ENCODE measurements at places on chromosomes 4 and X. TPM values are rescaled to one million over a fixed set of nuclear protein-coding genes. Genes with fewer than 3 reads are reported as not detected.

DNA sequence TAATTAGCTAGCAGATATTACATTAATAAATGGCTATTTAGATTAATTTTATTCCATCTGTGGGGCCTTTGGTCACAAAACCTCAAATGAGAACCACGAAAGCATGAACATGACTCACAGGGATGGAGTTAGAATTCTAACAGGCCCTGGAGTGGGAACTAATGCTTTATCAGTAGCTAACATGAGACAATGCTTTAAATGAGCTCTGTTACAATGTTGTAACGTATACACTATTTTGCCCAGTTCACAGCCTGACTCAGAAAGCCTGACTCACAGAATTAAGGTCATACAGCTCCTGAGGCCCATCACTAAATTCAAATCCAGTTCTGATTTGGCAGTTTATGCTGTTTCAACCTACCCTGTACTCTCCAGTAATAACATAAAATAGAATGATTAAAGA, 23.2 kb downstream of the VEGFC start:
- H3K27me3 ChIP-seq, result no peaks in the 10 kb centered on the region
- no peak overlapping the region for H3K27ac ChIP-seq
- H3K4me3 ChIP-seq, result no peak overlapping the region
- DNase-seq, result no peak
- no peaks in the 10 kb centered on the region for H3K4me1 ChIP-seq
- no peaks in the 10 kb centered on the region for H3K36me3 ChIP-seq

DNA sequence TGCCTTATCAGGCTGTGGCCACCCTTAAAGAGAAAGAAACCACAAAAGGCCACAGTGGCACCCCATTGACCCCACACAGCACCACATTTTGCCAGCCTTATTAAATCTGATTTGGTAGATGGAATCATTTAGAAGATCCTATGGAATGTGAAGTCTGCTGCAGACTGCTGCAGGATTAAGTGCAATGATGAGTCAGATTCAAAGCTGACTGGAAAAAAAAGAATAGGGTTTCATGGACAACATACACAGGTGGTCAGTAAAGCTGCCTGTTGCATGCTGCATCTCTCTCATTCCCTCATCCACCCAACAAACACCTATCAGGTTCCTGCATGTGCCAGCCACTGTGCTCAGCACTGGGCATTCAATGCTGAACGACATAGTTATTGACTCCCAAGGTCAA, 56.6 kb downstream of the CHST7 start:
- no peaks in the 10 kb centered on the region for H3K27me3 ChIP-seq
- no peak for DNase-seq
- H3K36me3 ChIP-seq, result no peaks in the 10 kb centered on the region
- no peak overlapping the region for H3K27ac ChIP-seq
- peaks cover 4% of the 10 kb centered on the region for H3K4me1 ChIP-seq

DNA sequence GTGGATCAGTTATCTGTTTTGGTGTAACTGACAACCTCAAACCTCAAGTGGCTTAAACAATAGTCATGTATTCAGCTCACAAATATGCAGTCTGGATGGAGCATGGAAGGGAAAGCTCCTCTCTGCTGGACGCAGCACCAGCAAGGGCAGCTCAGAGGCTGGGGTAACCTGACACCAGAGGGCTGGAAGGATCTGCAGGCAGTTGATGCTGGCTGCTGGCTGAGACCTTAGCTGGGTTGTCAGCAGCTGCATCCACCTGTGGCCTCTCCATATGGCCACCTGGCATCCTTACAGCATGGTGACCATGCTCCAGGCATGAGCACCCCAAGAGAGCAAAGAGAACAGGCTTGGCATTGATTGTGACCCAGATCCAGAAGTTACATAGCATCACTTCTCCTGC, 46.7 kb downstream of the ENPP6 start:
- H3K4me3 ChIP-seq, result no peak overlapping the region
- peaks cover 5% of the 10 kb centered on the region for H3K4me1 ChIP-seq
- no peak overlapping the region for H3K27ac ChIP-seq
- H3K27me3 ChIP-seq, result peaks cover 11% of the 10 kb centered on the region
- no peaks in the 10 kb centered on the region for H3K36me3 ChIP-seq
- DNase-seq, result no peak

DNA sequence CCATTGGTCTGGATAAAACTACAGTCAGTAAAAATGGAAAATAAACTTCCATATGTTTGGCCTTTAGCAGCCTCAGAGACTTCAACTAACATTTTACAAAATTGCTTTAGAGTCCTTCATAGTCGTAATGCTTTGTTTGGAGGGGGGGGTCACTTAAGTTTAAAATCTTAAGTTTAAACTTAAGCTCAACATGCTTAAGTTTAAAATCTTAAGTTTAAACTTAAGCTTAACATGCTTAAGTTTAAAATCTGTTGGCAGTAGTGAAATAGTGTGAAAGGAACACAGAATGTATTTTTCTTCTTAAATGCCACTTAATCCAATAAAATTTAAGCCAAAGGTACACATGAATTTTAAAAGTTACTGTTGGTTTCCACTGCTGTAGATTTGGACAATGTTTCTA, 45.9 kb upstream of the UNC5C start:
- H3K4me3 ChIP-seq, result no peak overlapping the region
- H3K4me1 ChIP-seq, result no peaks in the 10 kb centered on the region
- no peak overlapping the region for H3K27ac ChIP-seq
- no peak for DNase-seq

Gene FAM53A
- 1.9 TPM for total RNA-seq

Gene SAGE1
- total RNA-seq, result not detected

Gene MAGED2
- total RNA-seq, result 43.0 TPM

GRCh38 chrX:118216509-118216908, 99.9 kb upstream of the KLHL13 start:
- no peak overlapping the region for H3K27ac ChIP-seq
- H3K27me3 ChIP-seq, result no peaks in the 10 kb centered on the region
- H3K4me3 ChIP-seq, result no peak overlapping the region
- no peaks in the 10 kb centered on the region for H3K4me1 ChIP-seq
- no peak for DNase-seq
- no peaks in the 10 kb centered on the region for H3K36me3 ChIP-seq

Gene IL13RA2
- total RNA-seq, result not detected

- H3K4me3 ChIP-seq, result no peak overlapping the region
- no peak for DNase-seq
- no peaks in the 10 kb centered on the region for H3K36me3 ChIP-seq
These were observed 19.7 kb downstream of the FBXW7 start for GRCh38 chr4:152516156-152516555.

DNA sequence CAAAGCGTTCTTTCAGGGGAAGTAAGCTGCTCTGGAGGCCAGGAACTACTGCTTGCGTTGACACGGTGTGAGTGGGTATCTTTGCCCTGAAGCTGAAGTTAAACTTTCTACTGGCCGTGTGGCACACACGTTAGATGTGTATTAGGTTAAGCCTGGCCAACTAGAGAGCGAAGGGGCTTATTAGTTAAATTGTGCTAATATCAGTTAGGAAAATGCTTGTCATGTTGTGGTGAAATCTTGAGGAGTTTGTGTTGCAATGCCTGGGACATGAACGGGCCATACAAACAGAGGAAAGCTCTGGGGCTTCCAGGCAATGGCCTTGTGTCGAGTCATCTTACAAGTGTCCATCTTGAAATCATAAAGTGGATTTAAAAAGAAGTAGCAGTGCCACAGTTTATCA, 62.6 kb downstream of the NSUN7 start:
- H3K4me3 ChIP-seq, result no peak overlapping the region
- H3K4me1 ChIP-seq, result no peaks in the 10 kb centered on the region
- no peak for DNase-seq
- H3K27me3 ChIP-seq, result no peaks in the 10 kb centered on the region
- H3K27ac ChIP-seq, result no peak overlapping the region

GRCh38 chr4:17613761-17614415, 553 bp upstream of the MED28 start:
- H3K27me3 ChIP-seq, result no peaks in the 10 kb centered on the region

- no peak overlapping the region for H3K4me3 ChIP-seq
- H3K27ac ChIP-seq, result no peak overlapping the region
- H3K4me1 ChIP-seq, result peaks cover 6% of the 10 kb centered on the region
- DNase-seq, result peak; percentile 47
- no peaks in the 10 kb centered on the region for H3K36me3 ChIP-seq
These were observed 65.6 kb downstream of the JAKMIP1 start for GRCh38 chr4:6134612-6135220.

- H3K4me1 ChIP-seq, result peaks cover 19% of the 10 kb centered on the region
- no peak overlapping the region for H3K27ac ChIP-seq
- peak overlapping the region; percentile 23 for H3K4me3 ChIP-seq
- peak; percentile 39 for DNase-seq
These were observed 12.4 kb downstream of the CASP6 start for GRCh38 chr4:109690690-109691410.

Gene LNX1
- not detected for total RNA-seq

GRCh38 chrX:124127496-124127895, 166.0 kb downstream of the STAG2 start:
- H3K27ac ChIP-seq, result no peak overlapping the region
- H3K4me3 ChIP-seq, result no peak overlapping the region
- DNase-seq, result no peak
- H3K27me3 ChIP-seq, result no peaks in the 10 kb centered on the region
- no peaks in the 10 kb centered on the region for H3K36me3 ChIP-seq

- H3K27me3 ChIP-seq, result no peaks in the 10 kb centered on the region
- peaks cover 48% of the 10 kb centered on the region for H3K36me3 ChIP-seq
- DNase-seq, result no peak
- no peak overlapping the region for H3K4me3 ChIP-seq
These were observed 4.5 kb downstream of the GRPEL1 start for GRCh38 chr4:7063362-7063761.

DNA sequence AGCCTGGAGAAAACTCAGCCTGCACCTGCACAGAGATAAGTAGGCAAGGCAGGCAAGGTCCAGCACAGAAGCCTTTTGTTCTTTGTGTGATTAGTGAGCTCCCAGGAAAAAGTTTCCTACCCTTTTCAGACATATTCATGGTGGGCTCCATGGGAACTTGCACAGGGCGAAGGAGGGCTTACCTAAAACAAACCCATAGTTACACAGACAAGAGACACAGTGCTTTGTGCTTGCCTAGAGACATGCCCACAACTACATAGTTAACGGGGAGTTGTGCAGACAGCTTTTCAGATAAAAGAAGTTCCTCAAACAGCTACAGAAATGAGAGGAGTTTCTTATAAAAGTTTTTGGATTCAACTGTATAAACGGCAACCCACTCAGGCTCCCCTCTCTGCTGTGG, 180.5 kb downstream of the GLUD2 start:
- no peaks in the 10 kb centered on the region for H3K27me3 ChIP-seq
- H3K4me1 ChIP-seq, result no peaks in the 10 kb centered on the region
- H3K27ac ChIP-seq, result no peak overlapping the region
- no peak for DNase-seq

Gene RNF212
- 1.2 TPM for total RNA-seq

Gene EDA2R
- 1.6 TPM for total RNA-seq

DNA sequence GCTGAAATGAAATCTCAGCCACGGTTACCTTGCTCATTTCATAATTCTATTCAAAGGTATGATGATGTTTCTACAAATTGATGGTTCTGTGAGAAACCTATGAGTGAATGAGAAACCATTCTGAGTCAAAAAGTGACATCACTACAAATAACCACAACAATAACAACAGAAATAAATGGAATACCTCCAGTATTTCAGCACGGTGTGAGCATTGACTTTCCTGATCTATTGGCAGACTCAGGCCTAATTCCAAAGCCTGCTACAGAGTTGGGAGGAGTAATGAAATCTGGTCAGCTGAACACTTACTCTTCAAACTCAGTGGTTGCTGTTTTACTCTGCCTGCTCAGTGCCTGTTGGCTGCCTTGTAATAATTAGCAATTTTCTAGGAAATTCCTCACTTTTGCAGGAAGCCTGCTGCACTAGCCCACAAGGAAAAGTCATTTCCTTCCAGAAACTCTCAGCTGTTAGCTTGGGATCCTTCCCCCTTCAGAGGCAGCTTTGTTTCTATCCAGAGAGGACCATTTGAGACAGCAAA, 18.8 kb upstream of the SYNPO2 start:
- H3K27me3 ChIP-seq, result no peaks in the 10 kb centered on the region
- no peaks in the 10 kb centered on the region for H3K4me1 ChIP-seq
- no peak overlapping the region for H3K27ac ChIP-seq
- H3K4me3 ChIP-seq, result no peak overlapping the region
- no peaks in the 10 kb centered on the region for H3K36me3 ChIP-seq
- DNase-seq, result no peak

DNA sequence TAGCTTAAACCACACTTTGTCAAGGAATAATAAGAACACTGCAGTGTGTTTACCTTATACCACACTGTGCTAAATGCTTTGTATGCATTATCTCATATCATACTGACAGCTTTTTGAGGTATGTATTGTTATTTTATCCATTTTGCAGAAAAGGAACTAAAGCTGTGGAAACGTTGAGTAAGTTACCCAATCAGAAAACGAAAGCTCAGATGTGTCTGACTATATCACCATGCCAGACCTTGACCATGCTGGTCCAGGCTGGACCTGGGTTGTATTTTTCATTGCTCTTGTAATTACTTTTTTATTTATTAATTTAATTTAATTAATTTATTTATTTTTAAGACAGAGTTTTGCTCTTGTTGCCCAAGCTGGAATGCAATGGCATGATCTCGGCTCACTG, 2.1 kb downstream of the HSD17B11 start:
- H3K27me3 ChIP-seq, result no peaks in the 10 kb centered on the region
- DNase-seq, result no peak
- no peak overlapping the region for H3K4me3 ChIP-seq
- H3K27ac ChIP-seq, result no peak overlapping the region

DNA sequence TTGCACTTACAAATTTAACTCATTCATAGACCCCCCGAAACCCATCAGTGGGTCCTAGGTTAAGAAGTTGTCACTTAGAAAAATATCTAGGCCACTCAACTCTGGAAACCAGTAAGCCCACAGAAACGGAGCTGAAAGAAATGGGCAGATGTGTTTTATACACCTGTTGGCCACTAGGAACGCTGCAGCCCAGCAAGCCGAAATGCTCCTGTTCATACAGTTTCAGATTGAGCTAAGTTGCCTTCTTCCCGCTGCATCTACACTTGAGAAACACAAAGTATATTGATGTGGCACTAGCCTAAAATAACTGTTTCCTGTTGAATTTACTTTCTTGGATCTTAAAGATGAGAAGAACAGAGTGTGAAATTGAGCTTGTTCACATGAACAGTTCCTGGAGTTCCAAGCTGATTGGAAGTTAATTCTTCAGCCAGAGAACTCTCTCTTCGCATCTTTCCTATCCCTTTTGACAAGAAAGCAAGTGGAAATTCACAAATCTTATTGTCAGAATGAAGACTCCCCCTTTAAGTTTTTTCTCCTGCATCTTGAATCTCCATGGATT, 174.1 kb downstream of the RBMX2 start:
- no peaks in the 10 kb centered on the region for H3K27me3 ChIP-seq
- no peaks in the 10 kb centered on the region for H3K36me3 ChIP-seq
- no peaks in the 10 kb centered on the region for H3K4me1 ChIP-seq
- H3K27ac ChIP-seq, result no peak overlapping the region

Gene DCHS2
- total RNA-seq, result 0.09 TPM

Gene IQSEC2
- total RNA-seq, result 0.29 TPM
